Right cardiac atrium (tissue), 5 donors: ENCODE measurements at places on chromosomes 1 and 21. TPM values are rescaled to one million over a fixed set of nuclear protein-coding genes. Genes with fewer than 3 reads are reported as not detected.

The PDC gene
- polyA plus RNA-seq, result not detected

The OR2L5 gene
- polyA plus RNA-seq, result not detected

The MCM3AP gene
- polyA plus RNA-seq, result 26.0 TPM

The AKR7A3 gene
- polyA plus RNA-seq, result 0.20 TPM

The SPRR2E gene
- polyA plus RNA-seq, result not detected

The LRRC3 gene
- 0.93 TPM for polyA plus RNA-seq

The KIAA0040 gene
- 7.5 TPM for polyA plus RNA-seq

The CNKSR1 gene
- polyA plus RNA-seq, result 0.86 TPM

The FCRLA gene
- polyA plus RNA-seq, result 0.23 TPM

The OLFML3 gene
- polyA plus RNA-seq, result 27.5 TPM

The BMP8B gene
- polyA plus RNA-seq, result 0.25 TPM

The RHBDL2 gene
- polyA plus RNA-seq, result 0.23 TPM

The LCE1A gene
- not detected for polyA plus RNA-seq

The GLRX2 gene
- 37.3 TPM for polyA plus RNA-seq

The F5 gene
- polyA plus RNA-seq, result 6.8 TPM

The CELF3 gene
- polyA plus RNA-seq, result 0.18 TPM

The OR14K1 gene
- polyA plus RNA-seq, result not detected

The KCNN3 gene
- 1.2 TPM for polyA plus RNA-seq

The GTF2B gene
- 19.5 TPM for polyA plus RNA-seq

The KCNA3 gene
- polyA plus RNA-seq, result 0.20 TPM

The KLHDC9 gene
- polyA plus RNA-seq, result 5.1 TPM

The SGIP1 gene
- 2.2 TPM for polyA plus RNA-seq

The LDLRAD2 gene
- polyA plus RNA-seq, result 4.7 TPM

The CD34 gene
- polyA plus RNA-seq, result 87.4 TPM

The NKAIN1 gene
- 0.02 TPM for polyA plus RNA-seq

The AZIN2 gene
- 2.4 TPM for polyA plus RNA-seq

The NPR1 gene
- polyA plus RNA-seq, result 26.0 TPM

The THEM5 gene
- 0.11 TPM for polyA plus RNA-seq

The TTC24 gene
- not detected for polyA plus RNA-seq

The IGSF9 gene
- polyA plus RNA-seq, result 1.3 TPM

The CADM3 gene
- 9.0 TPM for polyA plus RNA-seq

The TRAF5 gene
- 2.6 TPM for polyA plus RNA-seq

The ISG15 gene
- 65.5 TPM for polyA plus RNA-seq

The GNG12 gene
- polyA plus RNA-seq, result 12.2 TPM

The PLPPR4 gene
- 0.29 TPM for polyA plus RNA-seq
